ENCODE measurements at places on chromosomes 5 and 9.

DNA sequence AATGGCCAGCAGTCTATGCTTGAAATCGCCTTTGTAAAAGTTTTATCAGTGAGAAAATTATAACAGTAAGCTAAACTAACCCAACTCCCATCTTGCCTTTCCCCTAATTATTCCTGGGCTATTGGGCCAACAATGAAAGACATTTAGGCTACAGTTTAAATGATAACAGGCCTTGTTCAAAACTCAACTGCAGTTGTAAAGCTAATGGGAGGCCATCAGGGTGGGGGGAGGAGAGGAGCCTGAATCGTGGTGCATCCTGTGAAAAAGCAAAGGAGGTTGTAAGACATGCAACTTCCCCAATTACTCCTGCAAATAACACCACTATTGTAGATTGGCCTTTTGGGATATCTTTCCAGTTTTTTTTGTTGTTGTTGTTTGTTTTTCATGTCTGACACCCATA lies 53.8 kb downstream of the ACTL7B start:
- DNase-seq: no peak

GRCh38 chr5:129672006-129672405 lies 75.9 kb upstream of the MINAR2 start:
- no peak for DNase-seq

DNA sequence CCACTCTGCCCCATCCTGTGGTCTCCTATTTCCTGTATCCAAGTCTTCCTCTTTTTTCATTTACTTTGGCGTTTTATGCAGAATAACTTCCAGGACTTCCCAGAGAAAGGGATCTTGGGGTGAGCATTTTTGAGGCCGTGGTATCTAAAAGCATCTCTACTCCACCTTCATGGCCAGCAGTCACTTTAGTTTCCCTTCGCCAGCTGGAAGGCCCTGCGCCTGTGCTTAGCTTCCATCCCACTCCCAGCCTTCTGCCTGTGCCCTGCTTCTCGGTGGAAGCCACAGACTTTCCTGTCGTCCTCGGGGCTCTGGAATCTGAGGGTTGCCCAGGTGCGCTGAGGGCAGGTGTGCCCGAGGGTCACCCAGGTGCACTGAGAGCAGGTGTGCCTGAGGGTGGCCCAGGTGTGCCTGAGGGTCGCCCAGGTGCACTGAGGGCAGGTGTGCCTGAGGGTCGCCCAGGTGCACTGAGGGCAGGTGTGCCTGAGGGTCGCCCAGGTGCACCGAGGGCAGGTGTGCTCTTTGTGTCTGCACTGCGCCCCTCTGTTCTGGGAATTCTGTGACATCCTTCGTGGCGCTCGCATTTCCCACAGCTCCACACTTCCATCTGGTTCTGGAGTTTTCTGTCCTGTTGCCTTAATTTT lies 32.4 kb upstream of the LRRC14B start:
- DNase-seq: no peak

- peak; percentile 56 for DNase-seq
These were observed 2.0 kb downstream of the ABL1 start for GRCh38 chr9:130837002-130837511.
